Epithelial cell of prostate (primary cell): ENCODE measurements at places on chromosomes 1 and 21.

DNA sequence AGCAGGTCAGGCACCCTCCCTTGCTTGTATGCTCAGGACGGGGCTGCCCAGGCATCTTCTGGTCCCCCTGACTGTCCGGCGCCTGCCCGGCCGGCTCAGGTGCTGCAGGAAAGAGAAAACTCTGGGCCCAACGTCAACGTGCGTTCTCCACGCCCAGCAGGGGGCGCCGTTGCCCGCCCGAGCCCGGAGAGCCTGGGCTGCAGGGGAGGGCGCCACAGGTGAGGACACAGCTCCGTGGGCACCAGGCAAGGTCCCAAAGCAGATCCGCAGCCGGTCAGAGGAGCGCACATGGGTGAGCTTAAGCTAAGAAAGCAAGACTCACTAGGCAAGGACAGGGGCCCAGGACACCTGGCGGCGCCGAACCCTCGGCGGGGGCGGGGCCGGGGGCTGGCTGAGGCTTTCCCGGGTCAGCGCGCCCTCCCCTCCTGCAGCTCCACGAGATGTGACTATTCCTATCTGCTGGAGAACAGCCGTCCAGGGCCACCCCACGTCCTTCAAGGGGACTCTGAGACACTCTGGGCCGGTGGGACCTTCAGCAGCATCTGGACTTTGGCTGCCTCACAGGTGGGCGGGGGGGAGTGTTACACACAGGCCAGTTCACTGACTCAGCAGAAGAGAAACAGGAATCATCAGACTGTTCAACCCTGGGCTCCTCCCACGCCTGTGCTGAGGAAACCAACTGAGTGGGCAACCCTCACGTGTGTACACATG is 29.3 kb downstream of the KRTAP10-1 start:
- peak; percentile 22 for DNase-seq

GRCh38 chr1:204295671-204296070 is 64.1 kb downstream of the PLEKHA6 start:
- DNase-seq, result no peak

DNA sequence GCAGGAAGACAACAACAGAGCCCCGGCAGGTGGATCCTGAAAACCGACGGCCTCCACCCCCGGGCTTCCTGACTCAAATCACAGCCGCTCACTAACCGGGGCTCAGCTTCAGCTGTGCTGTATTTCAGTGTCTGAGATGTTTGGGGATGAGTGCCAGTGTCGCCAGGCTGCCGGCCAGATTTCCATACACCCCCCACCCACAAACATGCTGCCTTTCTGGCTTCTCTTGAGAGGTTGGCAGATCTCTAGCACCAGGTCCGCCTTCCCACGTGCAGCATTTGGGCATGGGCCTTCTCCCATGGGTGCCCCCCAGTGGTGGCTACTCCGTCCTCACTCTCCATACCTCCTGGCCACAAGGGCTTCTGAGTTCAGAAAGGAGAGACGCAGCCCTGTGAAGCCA is 34.8 kb downstream of the KCNAB2 start:
- no peak for DNase-seq

GRCh38 chr1:115238336-115239147 is 99.5 kb downstream of the NGF start:
- DNase-seq, result no peak

GRCh38 chr1:156958247-156958714 is 37.8 kb downstream of the LRRC71 start:
- DNase-seq, result no peak

DNA sequence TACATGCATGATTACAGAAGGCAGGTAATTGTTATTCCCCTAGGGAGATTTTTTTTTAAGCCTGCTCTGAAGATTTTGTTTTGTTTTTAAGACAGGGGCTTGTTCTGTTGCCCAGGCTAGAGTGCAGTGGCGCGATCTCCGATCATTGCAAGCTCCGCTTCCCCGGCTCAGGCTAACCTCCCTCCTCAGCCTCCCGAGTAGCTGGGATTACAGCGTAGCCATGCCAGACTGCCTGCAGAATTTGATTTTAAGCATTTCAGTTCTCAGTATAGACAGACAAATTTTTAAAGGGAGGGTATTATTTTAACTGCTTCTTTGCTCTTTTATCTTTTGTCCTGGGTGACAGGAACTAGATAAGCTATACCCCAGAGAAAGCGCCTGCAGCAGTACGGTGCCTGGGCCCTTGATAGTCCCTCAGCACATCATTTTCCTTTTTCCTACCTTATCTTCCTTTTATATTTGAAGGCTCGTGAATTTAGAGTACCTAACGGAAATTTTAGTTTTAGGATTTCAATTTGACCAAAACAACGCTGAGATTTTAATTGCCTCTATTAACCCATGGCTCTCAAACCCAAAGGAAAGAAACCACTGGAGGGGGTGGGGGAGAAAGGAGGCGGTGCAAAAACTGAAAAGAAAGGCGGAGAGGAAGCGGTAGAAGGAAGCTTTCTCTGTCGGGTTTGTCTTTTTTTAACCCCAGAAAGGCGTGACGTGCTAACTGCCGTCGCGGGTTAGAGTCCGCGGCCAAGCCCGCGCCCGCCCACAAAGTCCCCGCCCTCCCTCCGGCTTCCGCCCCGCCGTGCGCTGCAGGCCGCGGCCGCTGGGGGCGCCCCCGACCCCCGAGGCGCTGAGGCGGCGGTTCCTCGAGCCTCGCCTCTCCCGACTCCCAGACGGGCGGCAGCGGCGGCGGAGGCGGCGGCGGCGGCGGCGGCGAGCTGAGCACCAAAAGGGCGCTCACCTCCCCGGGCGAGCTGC is at the start of gene EEIG2:
TSS of gene EEIG2 (plus strand) at position 886 of the 972 bp plus-strand sequence. CDS start 329 bp downstream, outside the sequence.
- DNase-seq, result no peak

GRCh38 chr1:159861218-159861617 is 1.2 kb downstream of the VSIG8 start:
- DNase-seq, result no peak

DNA sequence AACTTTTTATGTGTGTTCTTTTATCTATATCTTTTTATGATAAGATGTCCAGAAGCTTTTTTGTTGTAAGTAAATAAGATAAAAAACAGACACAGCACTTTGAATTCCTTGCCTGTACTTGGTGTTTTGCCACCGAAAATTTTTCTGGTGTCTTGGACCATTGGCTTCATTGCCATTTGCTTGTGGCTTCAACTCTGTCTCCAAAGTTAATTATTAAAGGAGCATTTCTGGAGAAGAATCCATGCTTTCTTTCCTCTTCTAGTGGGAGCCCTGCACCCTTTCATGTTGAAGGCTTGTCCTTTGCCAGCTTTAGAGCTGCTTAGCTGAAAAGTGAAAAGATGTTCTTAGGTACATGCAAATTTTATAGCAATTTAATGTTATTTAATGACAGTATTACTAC is 112.2 kb downstream of the DYRK1A start:
- DNase-seq, result no peak

DNA sequence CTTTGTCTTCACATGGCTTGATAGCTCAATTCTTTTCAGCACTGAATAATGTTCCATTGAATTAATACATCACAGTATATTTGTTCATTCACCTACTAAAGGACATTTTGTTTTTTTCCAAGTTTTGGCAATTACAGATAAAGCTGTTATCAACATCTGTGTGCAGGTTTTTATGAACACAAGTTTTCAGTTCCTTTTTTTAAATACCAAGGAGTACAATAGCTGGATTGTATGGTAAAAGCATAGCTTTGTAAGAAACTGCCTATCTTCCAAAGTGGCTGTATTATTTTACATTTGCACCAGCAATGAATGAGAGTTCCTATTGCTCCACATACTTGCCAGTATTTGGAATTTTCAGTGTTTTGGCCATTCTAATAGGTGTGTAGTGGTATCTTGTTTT is 4.8 kb upstream of the MCOLN2 start:
- no peak for DNase-seq

GRCh38 chr1:5634893-5635292 is 357.3 kb downstream of the NPHP4 start:
- DNase-seq, result no peak

GRCh38 chr1:157301477-157302198 is 163.4 kb upstream of the ETV3 start:
- DNase-seq, result no peak

DNA sequence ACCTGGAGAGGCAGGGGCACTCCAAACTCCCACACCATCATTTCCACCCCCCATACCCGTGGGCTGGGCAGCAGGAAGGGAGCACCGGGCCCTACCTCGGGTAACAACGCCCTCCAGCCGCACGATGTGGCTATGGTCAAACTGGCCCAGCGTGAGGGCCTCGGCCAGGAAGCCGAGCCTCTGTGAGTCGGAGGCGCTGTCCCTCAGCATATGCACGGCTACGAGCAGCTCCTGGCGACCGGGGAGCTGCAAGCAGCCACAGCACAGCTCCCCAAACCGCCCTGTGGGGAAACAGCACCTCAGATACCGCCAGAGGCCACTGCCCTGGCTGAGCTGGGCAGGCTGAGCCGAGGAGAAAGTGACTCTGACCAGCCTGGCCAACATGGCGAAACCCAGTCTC is 29.2 kb downstream of the CDCA8 start:
- no peak for DNase-seq

- DNase-seq, result no peak
Observed at GRCh38 chr1:117205368-117205767, 5.4 kb downstream of the VTCN1 start.

DNA sequence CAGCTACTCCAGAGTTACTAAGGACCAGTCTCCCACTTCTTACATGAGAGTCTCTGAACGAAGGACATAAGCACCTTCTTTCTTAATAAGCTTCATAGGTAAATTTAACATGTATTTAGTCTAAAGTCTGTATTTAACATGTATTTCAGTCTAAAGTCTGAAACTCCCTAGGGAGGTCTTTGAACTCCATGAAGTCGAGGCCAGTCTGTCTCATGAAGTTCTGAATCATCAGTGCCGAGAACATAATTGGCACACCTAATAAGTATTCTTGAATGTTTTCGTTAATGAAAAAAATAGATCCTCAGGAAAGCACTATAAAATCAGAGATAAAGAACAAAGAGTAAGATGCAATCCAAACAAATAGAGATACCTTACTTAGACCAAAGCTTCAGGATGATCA is 945.5 kb downstream of the TTLL7 start:
- DNase-seq, result no peak

- peak; percentile 76 for DNase-seq
Observed at GRCh38 chr1:154971341-154971998, 923 bp upstream of the SHC1 start.
